ENCODE measurements at places on chromosomes 12 and 14.

- DNase-seq: no peak
Observed at GRCh38 chr12:6110006-6110405, 14.5 kb downstream of the VWF start.

GRCh38 chr12:102848832-102849231, 68.2 kb downstream of the PAH start:
- DNase-seq: no peak

DNA sequence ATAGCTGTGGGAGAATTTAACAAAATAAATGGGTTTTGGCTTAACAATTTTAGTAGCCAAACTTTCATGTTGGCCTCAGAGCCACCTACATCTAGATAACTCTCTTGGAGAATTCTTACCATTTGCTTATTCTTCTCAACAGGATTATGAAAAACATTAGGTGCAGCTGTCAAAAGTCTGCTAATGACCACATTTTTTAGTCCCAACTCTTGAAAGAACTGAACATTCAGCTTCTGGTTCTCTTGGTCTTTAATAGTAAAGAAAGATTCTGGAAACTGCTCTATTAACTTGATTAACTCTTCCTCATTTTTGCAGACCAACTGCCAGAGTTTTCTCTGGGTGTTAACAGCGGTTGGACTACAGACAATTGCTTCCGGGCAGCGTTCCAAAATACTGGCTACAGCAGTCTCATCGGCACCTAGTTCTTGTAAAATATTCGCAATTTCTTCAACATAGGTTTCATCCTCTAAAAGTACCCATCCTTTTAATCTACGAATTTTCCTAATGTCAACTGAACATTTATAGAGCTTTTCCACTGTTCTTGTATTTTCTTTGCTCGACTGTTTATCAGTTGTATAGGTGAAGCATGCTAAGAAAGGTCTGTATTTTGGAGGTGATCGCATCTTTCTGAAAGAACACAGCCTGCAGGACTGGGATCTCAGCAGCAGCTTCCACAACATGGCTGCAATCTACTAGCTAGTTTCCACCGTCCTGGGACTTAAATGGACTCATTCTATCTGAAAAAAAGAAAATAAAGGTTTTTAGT, 8.7 kb downstream of the MTERF2 start:
- DNase-seq: peak; percentile 32

DNA sequence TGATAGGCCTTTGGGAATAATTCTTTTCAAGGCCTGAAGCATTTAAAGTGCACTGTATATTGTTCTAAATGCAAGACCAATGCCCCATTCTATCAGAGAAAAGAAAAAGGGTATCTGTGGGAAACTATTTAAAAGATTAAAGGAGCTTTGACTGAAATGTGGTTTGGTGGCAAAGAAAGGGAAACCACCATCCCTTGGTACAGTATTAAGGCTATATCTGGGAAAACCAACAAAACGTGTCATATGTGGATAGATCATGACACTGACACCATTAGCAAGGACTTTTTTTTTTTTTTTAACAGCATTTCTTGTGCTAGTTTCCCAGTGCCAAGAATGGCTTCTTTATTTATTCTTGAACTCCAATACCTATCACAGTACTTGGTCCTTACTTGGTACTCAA, 890.7 kb downstream of the DIO2 start:
- DNase-seq: no peak

Data from NCI-H748 treated with DMSO at 0.1 percent for 48 hours (cell line).